Nephron progenitor cell (in vitro differentiated cells): ENCODE measurements at places on chromosomes 13 and 19.

- H3K27ac ChIP-seq, result no peak overlapping the region
- no peaks in the 10 kb centered on the region for H3K36me3 ChIP-seq
- no peaks in the 10 kb centered on the region for H3K4me1 ChIP-seq
- H3K27me3 ChIP-seq, result peaks cover 39% of the 10 kb centered on the region
- DNase-seq, result no peak
Measured at GRCh38 chr19:7705387-7706187, 3.7 kb upstream of the FCER2 start.

- peaks cover 30% of the 10 kb centered on the region for H3K4me1 ChIP-seq
- peak within 1 kb of the TSS; percentile 100 for H3K27ac ChIP-seq
- H3K27me3 ChIP-seq, result peaks cover 42% of the 10 kb centered on the region
Measured at GRCh38 chr19:35248310-35249145, at the start of gene LSR. TSS of gene LSR (plus strand) at chr19:35249002. CDS start at chr19:35249023, 21 bp downstream.

DNA sequence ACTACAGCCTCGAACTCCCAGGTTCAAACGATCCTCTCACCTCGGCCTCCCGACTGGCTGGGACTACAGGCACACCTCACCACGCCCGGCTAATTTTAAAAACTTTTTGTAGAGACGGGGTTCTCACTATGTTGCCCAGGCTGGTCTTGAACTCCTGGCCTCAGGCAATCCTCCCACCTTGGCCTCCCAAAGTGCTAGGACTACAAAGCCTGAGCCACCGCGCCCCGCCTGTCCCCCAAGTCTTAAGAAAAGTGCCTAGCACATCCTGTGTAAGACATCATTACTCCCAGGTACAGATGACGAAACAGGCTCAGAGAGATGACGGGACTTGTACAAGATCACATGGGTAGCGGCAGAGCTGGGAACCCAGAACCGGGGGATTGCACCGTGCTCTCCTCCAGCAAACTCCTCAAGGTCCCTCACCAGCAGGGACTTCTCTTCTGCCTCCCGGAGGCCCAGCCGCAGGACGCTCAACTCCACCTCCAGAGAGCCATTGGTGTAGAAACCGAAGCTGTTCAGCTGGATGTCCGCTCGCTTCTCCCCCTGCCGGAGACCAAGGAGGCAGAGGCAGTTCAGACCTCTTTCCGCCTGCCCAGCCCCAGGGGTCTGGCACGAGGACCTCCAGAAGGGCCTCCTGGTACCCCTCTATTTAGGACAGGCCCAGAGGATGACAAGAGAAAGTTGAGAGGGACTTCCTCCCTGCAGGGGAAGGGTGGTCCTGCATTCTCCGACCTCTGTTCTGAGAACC is 1.0 kb downstream of the GPR108 start:
- peaks cover 60% of the 10 kb centered on the region for H3K4me1 ChIP-seq
- H3K27me3 ChIP-seq, result no peaks in the 10 kb centered on the region
- peaks cover 11% of the 10 kb centered on the region for H3K36me3 ChIP-seq
- peak overlapping the region; percentile 96 for H3K4me3 ChIP-seq

- no peaks in the 10 kb centered on the region for H3K36me3 ChIP-seq
- peaks cover 4% of the 10 kb centered on the region for H3K4me1 ChIP-seq
- H3K27me3 ChIP-seq, result peaks cover 22% of the 10 kb centered on the region
- H3K4me3 ChIP-seq, result no peak overlapping the region
- DNase-seq, result no peak
- no peak overlapping the region for H3K27ac ChIP-seq
Measured at GRCh38 chr19:2251106-2252054, 2.3 kb downstream of the AMH start.

GRCh38 chr13:99577934-99578917 is 77.0 kb downstream of the TM9SF2 start:
- peaks cover 5% of the 10 kb centered on the region for H3K4me1 ChIP-seq
- H3K27ac ChIP-seq, result peak overlapping the region; percentile 15
- no peak overlapping the region for H3K4me3 ChIP-seq
- no peak for DNase-seq
- H3K27me3 ChIP-seq, result peaks cover 8% of the 10 kb centered on the region

DNA sequence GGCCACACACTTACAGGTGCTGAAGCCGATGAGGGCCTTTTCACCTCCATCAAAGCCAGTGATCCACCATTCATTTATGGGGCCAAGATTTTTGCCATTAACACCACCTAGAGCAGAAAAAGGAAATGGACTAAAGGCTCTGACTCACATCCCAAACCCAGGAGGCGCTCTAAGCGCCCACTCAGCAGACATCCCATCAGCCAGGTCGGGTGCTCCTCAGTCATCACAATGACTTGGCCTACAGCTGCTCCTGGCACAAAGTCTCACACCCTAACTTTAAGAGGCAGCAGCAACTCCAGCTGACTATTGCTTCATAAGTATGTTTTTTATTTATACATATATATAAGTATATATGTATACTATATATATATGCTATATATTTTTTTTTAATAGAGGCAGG is 36.1 kb upstream of the EIF3G start:
- no peak overlapping the region for H3K4me3 ChIP-seq
- H3K27ac ChIP-seq, result no peak overlapping the region

GRCh38 chr13:25902891-25903341 is 148.9 kb downstream of the SHISA2 start:
- peak overlapping the region; percentile 17 for H3K27ac ChIP-seq
- peaks cover 8% of the 10 kb centered on the region for H3K4me1 ChIP-seq
- H3K27me3 ChIP-seq, result peaks cover 4% of the 10 kb centered on the region
- no peak for DNase-seq
- H3K36me3 ChIP-seq, result peaks cover 20% of the 10 kb centered on the region
- H3K4me3 ChIP-seq, result peak overlapping the region; percentile 2

- H3K4me3 ChIP-seq, result no peak overlapping the region
- no peak overlapping the region for H3K27ac ChIP-seq
- H3K27me3 ChIP-seq, result peaks cover 3% of the 10 kb centered on the region
Measured at GRCh38 chr13:98456413-98456845, 120.5 kb downstream of the STK24 start.

DNA sequence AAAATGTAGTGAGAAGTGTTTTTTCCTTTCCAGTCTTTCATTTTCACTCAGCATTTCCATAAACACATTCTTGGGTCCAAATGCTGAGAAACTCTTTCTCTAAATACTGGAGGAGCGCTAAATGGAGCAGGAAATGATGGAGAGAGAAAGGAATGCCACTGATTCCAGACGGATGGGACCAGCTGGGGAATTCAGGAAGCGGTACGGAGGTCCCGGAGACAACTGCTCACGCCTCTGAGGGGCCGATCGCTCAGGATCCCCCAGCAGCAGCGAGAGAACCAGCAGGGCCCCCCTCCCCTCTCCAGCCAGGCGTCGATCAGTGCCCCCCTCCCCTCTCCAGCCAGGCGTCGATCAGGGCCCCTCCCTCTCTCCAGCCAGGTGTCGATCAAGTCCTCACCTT is 13.2 kb downstream of the RASA3 start:
- H3K27me3 ChIP-seq, result no peaks in the 10 kb centered on the region
- peak overlapping the region; percentile 85 for H3K27ac ChIP-seq
- H3K36me3 ChIP-seq, result no peaks in the 10 kb centered on the region
- H3K4me3 ChIP-seq, result peak overlapping the region; percentile 44

DNA sequence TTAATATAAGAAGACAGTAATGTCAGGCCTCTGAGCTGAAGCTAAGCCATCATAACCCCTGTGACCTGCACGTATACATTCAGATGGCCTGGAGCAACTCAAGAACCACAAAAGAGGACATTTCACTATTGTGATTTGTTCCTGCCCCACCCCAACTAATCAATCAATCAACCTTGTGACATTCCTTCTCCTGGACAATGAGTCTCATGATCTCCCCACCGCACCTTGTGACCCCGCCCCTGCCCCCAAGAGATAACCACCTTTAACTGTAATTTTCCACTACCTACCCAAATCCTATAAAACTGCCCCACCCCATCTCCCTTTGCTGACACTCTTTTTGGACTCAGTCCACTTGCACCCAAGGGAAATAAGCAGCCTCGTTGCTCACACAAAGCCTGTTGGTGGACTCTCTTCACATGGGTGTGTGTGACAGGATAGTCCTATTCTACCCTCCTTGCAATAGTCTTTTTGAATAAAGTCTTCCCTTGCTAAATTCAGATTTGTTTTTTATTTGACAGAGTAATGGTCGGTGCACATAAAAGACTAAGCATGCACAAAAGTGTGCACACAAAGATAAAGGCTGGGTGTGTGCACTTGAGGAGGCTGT is 14.0 kb downstream of the CD70 start:
- H3K27me3 ChIP-seq, result peaks cover 23% of the 10 kb centered on the region
- no peak overlapping the region for H3K4me3 ChIP-seq
- no peak for DNase-seq

- no peaks in the 10 kb centered on the region for H3K27me3 ChIP-seq
- no peak for DNase-seq
- H3K36me3 ChIP-seq, result no peaks in the 10 kb centered on the region
- H3K4me3 ChIP-seq, result no peak overlapping the region
- H3K27ac ChIP-seq, result peak overlapping the region; percentile 36
Measured at GRCh38 chr13:103517768-103518102, 451.5 kb upstream of the SLC10A2 start.
